Upper lobe of left lung (tissue), 6 donors: ENCODE measurements at places on chromosomes 4 and X. TPM values are rescaled to one million over a fixed set of nuclear protein-coding genes. Genes with fewer than 3 reads are reported as not detected.

Gene VEGFC
- total RNA-seq = 13.7 TPM

GRCh38 chrX:69068301-69069085, 96.8 kb downstream of the PJA1 start:
- H3K27me3 ChIP-seq = no peaks in the 10 kb centered on the region
- H3K36me3 ChIP-seq = no peaks in the 10 kb centered on the region

DNA sequence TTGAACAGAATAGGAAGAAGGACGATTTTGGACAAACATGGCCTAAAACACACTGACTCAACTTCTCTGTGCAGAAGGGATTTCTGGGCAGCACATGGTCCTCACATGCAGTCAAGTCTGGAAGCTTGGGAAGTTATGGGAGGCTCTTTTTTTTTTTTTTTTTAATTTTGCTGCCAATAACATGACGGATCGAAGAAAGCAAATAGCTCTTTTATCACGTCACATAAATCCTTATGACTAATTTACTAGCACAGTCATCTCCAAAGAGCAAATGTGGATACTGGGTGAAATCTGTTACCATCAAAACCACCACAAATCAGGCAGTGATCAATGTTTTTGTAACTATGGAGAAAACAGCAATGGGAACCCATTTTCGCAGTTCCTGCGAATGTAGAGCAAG, 193.3 kb upstream of the FAM9B start:
- no peaks in the 10 kb centered on the region for H3K4me1 ChIP-seq
- no peaks in the 10 kb centered on the region for H3K36me3 ChIP-seq
- H3K4me3 ChIP-seq = no peak overlapping the region
- DNase-seq = no peak
- no peaks in the 10 kb centered on the region for H3K27me3 ChIP-seq
- H3K27ac ChIP-seq = no peak overlapping the region

DNA sequence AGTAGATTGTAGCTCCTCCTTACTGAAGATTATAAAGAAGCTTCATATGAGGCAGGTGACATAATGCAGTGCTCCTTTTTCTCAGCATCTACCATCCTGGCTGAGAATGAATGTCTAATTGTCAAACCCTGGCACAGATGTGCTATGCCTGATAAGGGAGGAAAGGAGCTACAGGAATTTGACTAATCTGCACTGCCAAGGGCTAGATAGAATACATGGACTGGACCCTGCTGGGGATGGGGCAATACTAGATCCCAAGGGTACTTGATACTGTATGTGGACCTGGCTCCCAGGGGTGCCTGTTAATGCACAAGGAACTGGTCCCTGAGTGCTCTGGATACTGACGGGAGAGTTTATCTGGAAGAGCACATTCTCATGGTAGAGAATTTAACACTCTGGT, 362.2 kb upstream of the EMCN start:
- no peak overlapping the region for H3K4me3 ChIP-seq
- DNase-seq = no peak
- no peaks in the 10 kb centered on the region for H3K27me3 ChIP-seq
